ENCODE measurements at places on chromosomes 2 and 18.

DNA sequence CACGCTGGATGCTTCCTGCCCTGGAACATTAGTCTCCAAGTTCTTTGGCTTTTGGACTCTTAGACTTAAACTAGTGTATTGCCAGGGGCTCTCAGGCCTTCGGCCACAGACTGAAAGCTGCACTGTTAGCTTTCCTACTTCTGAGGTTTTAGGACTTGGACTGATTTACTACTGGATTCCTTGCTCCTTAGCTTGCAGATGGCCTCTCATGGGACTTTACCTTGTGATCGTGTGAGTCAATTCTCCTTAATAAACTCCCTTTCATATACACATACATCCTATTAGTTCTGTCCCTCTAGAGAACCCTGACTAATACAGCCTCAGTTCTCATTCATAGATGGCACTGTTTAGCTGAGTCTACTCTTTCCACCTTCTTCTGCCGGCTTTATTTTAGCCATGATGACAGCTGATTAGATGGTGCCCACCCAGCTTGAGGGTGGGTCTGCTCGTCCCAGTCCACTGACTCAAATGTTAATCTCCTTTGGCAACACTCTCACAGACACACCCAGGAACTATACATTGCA is 389.1 kb downstream of the NYAP2 start:
- DNase-seq: no peak

DNA sequence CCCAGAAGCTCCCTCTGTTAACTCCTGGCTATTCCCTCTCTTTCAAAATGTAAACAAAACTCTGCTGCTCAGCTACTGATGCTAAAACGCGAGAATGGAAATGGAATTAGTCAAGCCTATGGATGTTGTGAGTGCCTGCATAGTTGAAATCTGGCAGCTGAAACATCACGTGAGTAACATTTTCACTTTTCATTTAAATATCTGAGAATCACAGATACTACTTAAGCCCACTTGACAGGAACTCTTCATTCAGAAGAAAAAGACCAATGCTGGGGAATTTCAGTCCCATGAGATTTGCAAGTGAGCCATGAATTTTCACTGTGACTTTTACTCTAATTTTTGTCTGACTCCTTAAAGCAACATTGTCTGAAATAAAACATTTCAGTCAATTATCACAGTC is 215.3 kb upstream of the SESTD1 start:
- DNase-seq: no peak

GRCh38 chr18:10099539-10100140 is 185.8 kb downstream of the VAPA start:
- DNase-seq: no peak

GRCh38 chr2:231094736-231095346 is 30.0 kb downstream of the HTR2B start:
- no peak for DNase-seq

DNA sequence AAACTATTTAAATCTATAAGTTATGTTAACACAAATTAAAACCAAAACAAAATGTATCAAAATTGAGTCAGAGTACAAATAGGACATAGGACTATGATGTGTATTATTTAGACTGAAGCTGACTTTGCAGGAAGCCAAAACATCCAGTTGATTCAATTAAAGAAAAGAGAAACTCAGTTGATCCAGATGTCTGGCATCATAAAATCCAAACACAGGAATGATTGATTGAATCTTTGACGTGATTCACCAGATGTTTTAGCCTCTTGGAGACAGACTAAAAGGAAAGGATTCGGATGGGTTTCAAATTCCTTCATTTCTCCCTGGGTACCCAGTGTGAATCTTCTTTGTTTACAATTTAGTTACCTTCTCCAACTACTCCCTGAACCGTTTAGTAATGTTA is 272.9 kb downstream of the IRS1 start:
- DNase-seq: no peak

GRCh38 chr18:45951016-45951714 is 16.0 kb downstream of the EPG5 start:
- DNase-seq: no peak

- DNase-seq: no peak
These were observed 141.9 kb upstream of the NETO1 start for GRCh38 chr18:73009691-73010090.

- DNase-seq: no peak
These were observed 5.0 kb downstream of the SIX3 start for GRCh38 chr2:44946372-44947027.

- no peak for DNase-seq
These were observed 46.9 kb downstream of the PLEKHB2 start for GRCh38 chr2:131152074-131152473.

DNA sequence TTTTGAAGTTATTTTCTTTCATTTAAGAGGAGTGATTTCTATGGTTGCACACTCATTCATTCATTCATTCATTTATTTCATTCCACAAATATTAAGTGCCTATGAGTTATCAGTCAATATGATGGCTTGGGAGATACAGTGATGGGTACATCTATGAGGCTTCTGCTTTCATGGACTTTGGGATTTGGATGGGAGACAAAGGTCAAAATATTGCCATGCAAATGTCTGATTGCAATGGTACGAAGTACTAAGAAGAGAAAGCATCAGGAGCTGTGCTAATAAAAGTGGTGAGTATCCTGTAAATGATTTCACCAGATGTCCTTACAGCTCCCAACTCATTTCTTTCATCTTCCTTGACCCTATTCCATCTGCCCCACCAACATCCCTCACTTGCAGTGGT is 174.4 kb upstream of the MEX3C start:
- DNase-seq: no peak

GRCh38 chr2:39432701-39433100 is 4.4 kb downstream of the MAP4K3 start:
- DNase-seq: no peak

GRCh38 chr2:239310401-239311061 is 90.3 kb downstream of the HDAC4 start:
- DNase-seq: no peak

DNA sequence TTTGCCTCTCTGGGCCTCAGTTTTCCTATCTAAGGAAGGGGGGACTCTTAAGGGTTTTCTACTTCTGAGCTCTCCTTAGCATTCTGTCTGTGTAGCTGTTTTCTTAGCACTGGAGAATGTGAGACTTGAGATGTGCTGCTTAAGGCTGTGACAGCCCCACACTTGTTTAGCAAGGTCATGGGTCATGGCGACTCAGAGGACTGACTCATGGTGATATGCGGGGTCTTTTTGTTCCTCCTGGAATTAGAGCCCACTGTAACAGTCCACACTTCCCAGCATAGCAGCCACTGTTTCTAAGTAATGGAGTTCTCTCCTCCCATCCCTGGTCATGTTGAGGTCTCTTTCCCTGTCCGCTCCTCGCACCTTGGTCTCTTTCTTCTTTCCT is 4.1 kb upstream of the LPIN1 start:
- DNase-seq: no peak

DNA sequence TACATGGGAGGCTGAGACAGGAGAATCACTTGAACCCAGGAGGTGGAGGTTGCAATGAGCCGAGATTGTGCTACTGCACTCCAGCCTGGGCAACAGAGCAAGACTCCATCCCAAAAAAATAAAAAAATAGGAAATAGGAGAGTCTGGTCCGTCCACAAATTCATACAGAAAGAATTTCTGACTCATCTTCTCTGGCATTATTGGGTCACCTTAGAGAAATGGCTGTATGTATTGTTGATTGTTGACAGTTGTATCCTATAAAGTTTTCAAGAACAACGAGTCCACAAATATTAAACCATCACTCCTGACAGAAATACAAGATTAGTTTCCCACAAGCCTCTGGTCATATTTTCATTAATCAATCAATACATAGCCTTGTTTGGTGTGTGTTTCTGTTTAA is 20.4 kb downstream of the RBM43 start:
- DNase-seq: no peak

DNA sequence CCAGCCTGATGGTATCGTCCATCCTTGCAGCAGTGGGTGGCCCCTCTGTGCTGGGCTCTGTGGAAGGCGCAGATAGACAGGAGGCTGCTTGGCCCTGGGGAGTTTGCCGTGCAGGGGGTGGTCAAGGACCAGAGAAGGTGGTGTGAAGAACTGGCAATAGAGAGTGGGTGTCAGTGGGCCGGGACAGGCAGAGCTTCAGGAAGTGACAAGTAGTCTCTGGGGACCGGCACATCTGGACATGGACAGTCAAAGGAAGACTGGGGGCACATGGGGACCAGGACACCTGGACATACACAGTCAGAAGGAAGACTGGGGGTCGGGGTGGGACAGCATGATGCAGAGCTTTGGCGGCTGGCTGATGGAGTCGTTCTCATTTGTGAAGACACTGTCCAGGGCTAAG is 335.9 kb downstream of the AGAP1 start:
- no peak for DNase-seq

GRCh38 chr2:119464981-119465380 is 33.3 kb downstream of the TMEM37 start:
- DNase-seq: no peak

GRCh38 chr2:236689981-236690380 is 120.4 kb downstream of the ACKR3 start:
- no peak for DNase-seq

DNA sequence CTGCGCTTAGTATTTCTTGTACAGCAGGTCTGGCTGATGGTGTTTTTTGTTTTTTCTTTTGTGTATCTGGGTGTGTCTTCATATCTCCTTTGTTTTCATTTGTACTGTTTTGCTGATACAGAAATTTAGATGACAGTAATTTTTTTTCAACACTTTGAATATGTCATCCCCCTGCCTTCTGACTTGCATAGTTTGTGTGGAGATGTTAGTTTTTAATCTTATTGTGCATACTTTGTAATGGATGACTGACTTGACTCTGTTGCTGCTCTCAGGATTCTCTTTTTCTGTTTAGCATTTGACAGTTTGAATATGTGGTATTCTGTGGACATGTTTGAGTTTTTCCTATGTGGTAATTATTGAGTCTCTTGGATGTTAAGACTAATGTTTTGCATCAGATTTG is 161.3 kb downstream of the ZNF407 start:
- no peak for DNase-seq

DNA sequence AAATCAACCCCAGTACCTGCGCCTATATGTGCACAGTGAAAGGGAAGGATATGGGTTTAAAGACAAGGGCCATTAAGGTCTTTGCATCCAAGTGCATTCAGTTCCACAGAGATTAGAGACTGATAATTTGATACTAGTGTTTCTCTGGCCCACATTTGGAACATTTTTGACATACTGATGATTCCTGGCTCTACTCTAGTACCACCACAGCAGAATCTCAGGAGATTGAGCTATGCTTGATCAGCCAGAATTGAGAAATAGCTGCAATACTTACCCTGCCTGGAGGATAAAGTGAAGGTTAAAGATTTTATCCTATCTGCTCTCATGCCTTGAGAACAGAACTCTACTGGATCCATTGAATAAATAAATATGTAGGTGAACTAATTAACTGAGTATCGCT is 1267.8 kb downstream of the SUCLG1 start:
- no peak for DNase-seq

GRCh38 chr2:15809404-15809803 is 130.9 kb upstream of the MYCN start:
- peak; percentile 48 for DNase-seq

- DNase-seq: peak; percentile 87
These were observed 1.7 kb upstream of the FOSL2 start for GRCh38 chr2:28390746-28391563.

DNA sequence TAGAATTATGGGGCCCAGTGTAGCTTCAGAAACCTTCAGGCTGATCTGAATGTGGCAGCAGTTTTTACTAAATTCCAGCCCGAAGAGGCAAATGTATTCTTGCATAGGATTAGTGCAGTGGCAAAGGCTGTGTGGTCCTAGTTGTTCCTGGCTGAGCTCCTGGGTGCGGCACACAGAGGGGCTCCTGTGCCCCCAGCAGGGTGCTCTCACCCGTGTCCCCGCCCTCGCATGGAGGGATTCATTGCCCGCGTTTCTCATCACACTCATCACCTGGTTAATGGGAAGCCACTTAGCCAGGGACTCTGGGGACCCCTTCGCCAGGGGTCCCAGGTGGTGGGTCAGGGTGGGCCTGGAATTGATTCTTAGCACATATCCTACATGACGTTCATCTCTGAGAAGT is 3.9 kb downstream of the KCNG2 start:
- no peak for DNase-seq

DNA sequence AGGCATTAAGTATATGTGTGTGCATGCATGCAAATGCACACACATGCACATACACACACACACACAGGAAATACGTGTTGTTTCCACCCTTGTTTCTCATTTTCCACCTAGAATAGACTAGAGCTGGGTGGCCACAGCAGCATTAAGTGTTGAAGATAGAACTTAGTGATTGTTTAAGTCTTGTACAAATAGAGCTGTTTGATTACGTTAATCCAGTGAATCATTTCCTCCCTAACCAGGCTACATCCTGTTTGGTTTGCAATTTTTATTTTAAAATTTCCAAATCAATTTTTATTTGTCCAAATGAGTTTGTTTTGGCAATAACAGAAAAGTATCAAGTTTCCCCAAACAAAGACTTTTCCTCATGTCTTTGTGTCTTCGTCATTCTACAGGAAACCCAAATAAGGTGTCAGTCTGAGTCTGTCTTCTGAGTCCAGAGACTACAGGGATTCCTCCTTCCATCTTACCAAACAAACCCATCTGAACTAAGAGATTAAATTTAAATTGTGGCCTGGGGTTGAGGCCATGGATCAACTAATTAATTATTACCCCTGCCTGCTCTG is 74.6 kb upstream of the GALNT5 start:
- no peak for DNase-seq

DNA sequence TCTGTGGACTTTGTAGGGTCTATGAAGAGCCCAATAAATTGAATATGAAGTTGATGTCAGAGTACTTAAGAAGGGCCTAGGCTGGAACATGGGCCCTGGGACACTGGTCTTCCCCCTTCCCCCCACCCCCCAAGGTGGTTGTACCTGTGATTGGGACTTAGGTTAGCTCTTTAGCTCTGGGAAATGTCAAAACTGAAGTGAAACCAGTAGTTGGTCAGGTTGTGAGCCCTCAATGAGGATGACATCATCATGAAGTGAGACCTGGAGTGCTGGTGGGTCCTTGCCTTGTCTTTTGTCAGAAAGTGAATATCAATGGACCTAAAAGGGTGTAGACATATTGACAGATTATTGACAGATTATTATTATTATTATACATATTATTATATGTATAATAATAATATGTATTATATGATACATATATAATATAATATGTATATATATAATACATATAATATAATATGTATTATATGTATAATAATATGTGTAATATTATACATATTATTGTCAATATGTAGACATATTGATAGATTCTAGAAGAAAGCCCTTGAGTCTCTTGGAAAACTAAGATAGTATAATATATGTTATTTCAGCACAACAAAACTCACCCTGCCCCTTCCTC is 5.4 kb downstream of the MARS2 start:
- DNase-seq: no peak

Measured in retina (tissue), 1 donor.